ENCODE measurements at places on chromosomes 1 and 21.

GRCh38 chr1:23537296-23537973 is 6.4 kb upstream of the E2F2 start:
- DNase-seq = no peak

DNA sequence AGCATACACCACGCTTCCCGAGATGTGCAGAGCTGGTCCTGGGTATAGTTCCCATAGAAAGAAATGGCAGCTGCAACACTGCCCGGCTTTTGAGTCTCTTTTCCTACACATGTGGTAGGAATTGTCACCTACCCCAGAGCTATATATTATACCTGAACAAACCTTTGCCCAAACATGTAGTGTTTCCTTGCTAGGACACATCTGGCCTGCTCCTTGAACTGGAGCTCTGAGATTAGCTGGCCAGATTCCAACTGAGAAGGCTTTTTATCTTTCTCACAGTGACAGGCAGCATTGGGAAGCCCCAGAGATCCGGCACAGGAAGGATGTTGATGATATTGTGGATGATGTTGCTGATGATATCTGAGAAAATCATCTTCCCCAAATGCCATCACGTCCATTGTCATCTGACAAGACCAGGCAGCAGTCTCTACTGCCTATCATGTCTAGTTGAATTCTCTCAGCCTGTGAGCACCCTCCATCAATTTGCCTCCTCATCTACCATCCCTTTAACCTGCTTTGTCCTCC is 115.0 kb upstream of the SMYD2 start:
- DNase-seq = no peak

- DNase-seq = no peak
These were observed 26.2 kb downstream of the SLC2A1 start for GRCh38 chr1:42932442-42932941.

DNA sequence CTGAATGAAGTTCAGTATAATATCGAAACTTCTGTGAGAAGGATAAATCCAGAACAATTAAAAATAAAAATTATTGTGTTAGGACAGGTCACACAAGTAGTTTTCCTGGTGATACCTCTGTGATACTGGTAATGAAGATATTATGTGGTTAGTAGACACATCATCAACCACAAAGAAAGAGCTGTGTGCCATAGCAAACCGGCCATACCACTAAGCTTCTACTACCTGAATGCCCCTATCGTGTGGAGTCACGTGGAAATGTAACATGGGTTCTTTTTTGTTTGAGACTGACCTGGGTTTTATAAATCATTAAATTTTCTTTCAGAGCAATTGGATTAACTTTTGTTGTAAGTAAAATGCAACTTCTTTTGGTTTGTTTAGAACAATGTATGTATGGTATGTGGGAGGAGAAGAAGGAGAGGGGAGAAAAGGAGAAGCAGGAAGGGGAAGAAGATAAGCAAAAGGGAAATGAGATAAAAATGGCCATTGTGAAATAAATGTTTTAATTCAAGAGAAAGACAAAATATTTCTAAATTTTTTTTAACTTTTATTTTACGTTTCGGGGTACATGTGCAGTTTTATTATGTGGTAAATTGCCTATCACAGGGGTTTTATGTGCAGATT is 58.2 kb upstream of the LRRC8B start:
- DNase-seq = no peak

- DNase-seq = no peak
These were observed 228.2 kb downstream of the COP1 start for GRCh38 chr1:175978926-175979325.

DNA sequence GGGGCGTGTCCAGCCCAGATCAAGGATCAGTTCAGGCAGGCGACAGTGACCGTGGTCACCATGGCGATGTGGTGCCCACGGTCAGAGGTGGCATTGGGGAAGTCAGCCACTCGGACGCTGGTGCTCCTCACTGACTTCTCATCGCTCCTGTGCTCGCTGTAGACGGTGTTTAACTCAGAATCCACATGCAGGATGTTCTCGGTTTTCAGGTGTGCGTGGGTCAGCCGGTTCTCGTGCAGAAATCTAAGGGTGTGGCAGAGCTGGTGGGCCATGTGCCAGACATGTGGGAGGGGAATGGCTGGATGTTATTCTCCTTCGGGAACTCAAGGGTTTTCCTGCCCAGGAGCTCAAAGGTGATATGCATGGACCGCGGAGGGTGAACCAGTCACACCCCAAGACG is 11.7 kb downstream of the OR2AJ1 start:
- no peak for DNase-seq

- peak; percentile 52 for DNase-seq
These were observed 21.4 kb upstream of the FMO1 start for GRCh38 chr1:171226747-171227370.

DNA sequence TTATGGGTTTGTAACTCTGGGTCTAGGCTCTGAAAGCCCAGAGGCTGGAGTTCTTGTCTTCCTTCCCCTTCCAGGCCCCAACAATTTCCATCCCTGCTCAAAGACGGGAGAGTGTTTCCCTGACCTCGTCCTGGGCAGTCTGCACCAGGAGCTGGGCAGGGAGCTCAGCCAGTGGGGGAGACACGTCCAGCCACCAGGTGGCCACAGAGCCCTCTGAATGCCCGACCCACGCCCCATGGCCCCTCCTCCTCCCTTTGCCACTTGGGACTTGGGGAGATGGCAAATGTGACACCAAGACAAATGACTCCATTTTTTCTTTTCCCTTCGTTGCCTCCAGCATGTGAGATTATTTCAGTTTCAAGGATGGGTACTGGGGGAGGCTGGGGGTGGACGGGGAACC is 159.9 kb upstream of the AJAP1 start:
- DNase-seq = no peak

DNA sequence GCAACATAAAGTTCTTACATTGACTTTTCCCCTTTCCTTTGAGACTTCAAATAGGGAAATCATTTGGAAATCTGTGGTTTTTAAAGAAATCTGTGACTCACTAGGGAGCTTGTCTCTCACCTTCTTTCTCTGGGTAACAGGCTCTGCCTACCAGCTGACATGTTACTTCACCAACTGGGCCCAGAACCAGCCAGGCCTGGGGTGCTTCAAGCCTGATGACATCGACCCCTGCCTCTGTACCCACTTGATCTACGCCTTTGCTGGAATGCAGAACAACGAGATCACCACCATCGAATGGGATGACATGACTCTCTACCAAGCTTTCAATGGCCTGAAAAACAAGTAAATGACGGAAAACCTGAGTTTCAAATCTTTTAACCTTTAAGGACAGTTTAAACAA is 9.2 kb upstream of the CHIA start:
- DNase-seq = no peak

DNA sequence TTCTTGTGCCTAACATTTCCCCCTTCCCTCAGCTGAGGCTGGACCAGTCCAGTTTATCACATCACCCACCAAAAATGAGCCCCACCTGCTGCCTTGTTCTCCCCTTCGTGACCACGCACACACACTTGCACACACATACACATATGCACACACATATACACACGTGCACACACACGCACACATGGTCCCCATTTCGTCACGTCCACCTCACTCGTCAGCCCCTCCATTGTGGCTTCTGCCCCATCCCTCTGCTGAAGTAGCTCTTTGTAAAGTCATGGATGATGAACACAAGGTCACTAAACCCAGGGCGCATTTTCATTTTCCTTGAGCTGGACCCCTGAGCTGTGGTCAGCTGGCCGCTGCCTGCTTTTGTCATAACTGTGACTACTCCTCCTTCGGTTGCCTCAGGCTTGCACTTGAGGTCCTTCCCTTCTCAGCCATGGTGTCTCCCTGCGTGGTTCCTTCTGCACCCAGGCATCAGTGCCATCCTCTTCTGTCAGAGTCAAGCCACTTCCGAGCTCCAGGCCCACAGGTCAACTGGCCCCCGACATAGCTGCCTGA is 93.8 kb downstream of the SYT2 start:
- peak; percentile 77 for DNase-seq

GRCh38 chr1:172163498-172164215 is 256.8 kb upstream of the C1orf105 start:
- no peak for DNase-seq

DNA sequence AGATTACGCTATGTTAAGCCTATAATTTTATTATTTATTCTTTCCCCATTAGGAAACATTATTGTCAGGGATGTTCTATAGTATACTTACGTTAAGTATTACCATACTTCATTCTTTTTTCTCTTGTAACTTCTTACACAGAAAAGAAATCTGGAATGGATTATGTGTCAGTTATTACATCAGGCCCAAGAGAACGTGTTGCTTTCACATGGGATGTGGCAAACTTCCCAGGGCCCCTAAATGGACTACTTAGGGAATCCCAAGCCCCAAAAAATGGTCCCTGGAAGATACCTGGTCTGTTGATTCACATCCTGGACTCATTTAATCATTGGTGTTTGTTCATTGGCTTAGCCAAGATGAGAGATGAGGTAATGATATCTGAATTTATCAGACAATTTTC is 249.8 kb downstream of the NRIP1 start:
- no peak for DNase-seq

- DNase-seq = no peak
These were observed 3.2 kb downstream of the DVL1 start for GRCh38 chr1:1345860-1346500.

DNA sequence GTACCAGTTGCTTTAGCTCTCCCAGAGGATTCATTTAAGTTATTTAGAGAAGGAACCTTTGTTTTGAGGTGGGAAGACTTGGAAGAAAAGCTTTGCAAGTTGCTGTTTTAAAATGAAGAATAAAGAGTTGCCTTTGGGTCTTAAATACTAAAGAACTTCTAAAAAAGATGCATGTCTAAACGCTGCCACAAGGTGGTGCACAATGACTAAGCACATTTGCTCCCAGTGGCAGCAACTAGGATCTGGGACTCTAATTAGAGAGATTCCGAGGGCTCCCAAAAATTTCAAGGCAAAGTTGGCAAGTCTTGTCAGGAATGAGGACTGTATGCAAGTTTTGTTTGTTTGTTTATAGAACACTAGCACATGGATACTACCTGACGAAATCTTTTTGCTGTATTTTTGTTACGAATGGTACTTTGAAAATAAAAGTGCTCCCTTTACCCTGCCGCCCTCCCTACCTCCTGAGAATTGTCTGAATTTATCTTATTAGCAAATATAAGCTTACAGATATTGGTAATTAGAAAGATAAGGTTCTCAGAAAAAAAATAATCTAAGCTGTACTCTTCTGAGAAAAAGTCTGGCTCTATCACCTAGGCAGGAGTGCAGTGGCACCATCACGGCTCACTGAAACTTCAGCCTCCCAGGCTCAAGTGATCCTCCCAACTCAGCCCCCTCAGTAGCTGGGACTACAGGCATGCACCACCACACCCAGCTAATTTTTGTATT is 121.8 kb downstream of the HFM1 start:
- peak; percentile 26 for DNase-seq
